Kidney (tissue), 22 donors: ENCODE measurements at places on chromosomes 12 and 14.

DNA sequence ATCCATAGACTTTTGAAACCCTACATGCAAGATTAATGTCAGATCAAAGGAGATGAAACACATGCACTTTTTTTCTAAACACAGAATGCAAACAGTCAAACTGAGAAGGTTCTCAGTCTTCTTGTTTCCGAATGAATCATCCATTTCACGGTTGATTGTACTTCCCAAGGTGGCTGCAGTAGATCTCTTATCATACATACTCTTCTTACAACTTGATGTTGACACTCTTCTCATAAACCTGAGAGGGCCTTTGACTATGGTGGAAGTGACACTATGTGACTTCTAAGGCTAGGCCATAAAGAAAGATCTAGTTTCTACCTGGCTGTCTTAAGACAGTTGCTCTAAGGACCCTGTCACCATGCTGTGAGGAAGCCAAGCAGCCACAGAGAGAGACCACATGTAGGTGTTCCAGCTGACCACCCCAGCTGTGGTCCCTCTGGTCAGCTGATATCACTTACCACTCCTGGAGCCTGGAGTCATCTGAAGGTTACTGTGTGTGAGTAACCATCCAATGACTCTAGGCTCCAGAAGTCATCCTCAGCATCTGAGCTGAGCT lies 67.2 kb upstream of the HMGA2 start:
- DNase-seq = no peak

GRCh38 chr14:31530136-31530535 lies 31.1 kb upstream of the NUBPL start:
- DNase-seq = no peak

DNA sequence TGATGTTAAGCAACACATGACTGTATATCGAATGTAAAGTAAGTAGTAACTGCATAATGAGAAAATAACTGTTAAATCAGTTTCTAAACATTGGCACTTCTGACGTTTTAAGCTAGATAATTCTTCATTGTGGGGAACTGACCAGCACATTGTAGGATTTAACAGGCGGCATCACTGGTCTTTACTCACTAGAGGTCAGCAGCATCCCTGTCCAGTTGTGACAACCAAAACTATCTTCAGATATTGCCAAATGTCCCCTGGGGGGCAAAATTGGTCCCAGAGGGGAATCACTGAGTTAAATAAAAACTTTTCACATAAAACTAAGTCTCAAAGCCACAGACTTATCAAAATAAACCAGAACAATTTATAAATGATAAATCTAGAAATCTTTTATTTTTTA lies 65.3 kb downstream of the BLTP3B start:
- DNase-seq = no peak

GRCh38 chr12:53459097-53459496 lies 7.2 kb downstream of the PCBP2 start:
- DNase-seq = no peak

- DNase-seq = no peak
These were observed 531.6 kb downstream of the VRK1 start for GRCh38 chr14:97328743-97329142.

GRCh38 chr12:2536724-2537123 lies 258.0 kb upstream of the FKBP4 start:
- DNase-seq = no peak

- DNase-seq = no peak
These were observed 18.3 kb downstream of the SLC25A47 start for GRCh38 chr14:100341301-100342031.

- DNase-seq = peak; percentile 62
These were observed 636.3 kb downstream of the DIO2 start for GRCh38 chr14:79575032-79575431.

GRCh38 chr12:84694116-84694515 lies 218.5 kb downstream of the SLC6A15 start:
- DNase-seq = no peak

DNA sequence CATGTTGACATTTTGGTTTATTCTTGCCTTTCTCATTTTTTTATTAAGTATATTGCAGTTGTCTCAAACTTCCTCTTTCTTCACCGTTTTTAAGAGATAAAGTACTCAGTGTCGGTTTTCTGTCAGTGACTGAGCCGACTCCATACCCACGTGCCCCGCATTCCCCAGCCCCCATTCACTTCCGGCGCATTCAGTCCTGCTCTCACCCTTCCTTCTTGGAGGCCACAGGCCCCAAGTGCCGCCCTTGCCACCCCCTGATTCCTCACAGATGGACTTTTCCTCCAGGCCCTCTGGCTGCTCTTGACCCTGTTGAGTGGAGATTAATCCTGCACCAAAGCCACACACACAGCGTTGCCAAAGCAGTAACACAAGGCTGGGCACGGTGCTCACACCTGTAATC lies 19.1 kb upstream of the DNAH10 start:
- DNase-seq = no peak

DNA sequence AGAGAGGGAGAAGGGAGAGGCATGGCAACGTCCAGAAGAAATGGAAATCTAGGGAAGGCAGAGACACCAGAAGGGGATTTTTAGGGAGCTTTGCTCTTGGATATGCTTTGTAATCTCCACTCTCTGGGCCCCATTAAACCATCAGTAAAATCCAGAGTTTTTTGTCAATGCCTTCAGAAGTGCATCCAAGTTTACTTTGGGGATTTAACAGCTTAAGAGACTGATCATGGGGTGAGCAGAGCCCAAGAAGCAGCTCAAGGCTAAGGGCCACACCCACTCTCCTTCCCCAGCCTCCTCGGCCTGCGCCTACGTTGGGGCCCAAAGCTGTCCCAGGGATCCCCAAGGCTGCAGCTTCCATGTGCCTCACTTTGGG lies 37.4 kb upstream of the WSCD2 start:
- no peak for DNase-seq

GRCh38 chr12:121218588-121219352 lies 8.8 kb downstream of the P2RX4 start:
- DNase-seq = no peak

DNA sequence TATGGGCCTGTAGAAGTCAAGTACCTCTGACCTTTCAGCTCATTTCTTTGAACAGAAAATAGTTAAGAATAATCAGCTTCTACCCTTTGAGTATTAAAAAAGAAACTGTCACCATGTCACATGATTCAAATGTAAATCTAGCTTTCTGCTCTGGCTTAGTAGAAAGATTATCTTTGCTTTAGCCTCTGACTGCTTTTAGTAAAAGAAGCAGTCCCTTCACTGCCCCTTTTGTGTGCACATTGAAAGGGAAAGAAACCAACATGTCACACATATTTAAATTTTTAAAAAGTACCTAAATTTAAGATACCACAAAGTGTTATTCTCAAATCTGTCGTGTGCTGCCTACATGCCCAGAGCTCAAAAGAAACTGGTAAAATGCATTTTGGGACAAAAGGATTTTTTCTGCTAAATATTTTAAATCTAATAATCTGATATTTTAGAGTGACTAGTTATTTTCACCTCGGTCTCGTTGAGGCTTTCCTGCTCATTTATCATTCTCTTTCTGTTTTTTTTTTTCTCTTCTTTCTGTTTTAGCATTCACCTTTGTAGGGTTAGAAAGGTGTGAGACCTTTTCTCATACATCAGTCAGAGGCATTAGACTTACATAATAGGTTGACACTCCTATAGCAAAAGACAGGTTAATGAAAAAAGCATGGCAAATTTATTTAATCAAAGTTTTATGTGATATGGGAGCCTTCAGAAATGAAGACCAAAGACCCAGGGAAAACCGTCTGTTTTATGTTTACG lies 41.3 kb downstream of the SLC16A7 start:
- no peak for DNase-seq

GRCh38 chr12:123763093-123763492 lies 992 bp downstream of the DNAH10 start:
- peak; percentile 8 for DNase-seq

DNA sequence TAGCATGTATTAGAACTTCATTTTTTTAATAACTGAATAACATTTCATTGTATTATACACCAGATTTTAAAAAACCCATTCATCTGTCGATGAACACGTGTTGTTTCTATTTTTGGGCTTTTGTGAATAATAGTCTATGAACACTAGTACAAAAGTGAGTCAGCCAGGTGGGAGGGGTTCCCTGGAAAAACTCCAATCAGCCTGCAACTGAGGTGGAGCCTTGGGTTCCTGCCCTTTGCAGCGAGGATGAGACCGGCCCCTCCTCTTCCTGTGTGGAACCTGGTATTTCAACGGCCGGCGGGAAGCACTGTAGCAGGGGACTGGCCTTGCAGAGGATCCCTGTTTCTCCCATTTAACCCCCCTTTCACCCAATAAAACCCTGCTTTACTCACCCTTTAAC lies 56.1 kb downstream of the LMNTD1 start:
- DNase-seq = no peak

DNA sequence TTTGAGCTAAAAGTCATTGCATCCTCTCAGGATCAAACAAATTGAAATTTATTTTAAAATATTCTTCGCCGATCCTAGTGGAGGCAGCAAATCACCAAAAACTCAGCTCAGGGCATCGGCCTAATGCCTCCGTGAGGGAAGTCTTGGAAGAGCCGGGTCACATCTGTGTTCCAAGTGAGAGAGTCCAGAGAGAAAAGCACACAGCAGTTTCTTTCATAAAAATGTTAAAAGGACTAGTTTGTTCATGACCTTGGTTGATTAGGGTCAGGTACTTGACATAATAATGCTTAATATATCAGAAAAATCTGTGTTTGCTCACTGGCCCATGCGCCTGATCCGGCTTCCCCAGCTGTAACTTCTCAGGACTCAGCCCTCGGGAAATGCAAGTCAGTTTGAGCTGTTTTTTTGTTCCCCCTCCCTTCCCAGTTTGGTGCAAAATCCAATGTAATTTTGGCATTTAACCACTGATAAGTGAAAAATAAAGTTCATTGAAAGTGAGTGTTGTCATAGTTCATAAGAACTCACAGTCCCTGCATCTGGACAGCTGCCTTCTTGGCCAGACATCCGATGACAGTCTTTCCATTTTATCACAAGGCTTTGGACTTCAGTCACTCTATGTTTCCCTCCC lies 161.7 kb downstream of the CAND1 start:
- peak; percentile 65 for DNase-seq

- no peak for DNase-seq
These were observed 113.6 kb upstream of the EEA1 start for GRCh38 chr12:93042684-93043083.

GRCh38 chr14:96299441-96299840 lies 43.4 kb downstream of the BDKRB1 start:
- no peak for DNase-seq

DNA sequence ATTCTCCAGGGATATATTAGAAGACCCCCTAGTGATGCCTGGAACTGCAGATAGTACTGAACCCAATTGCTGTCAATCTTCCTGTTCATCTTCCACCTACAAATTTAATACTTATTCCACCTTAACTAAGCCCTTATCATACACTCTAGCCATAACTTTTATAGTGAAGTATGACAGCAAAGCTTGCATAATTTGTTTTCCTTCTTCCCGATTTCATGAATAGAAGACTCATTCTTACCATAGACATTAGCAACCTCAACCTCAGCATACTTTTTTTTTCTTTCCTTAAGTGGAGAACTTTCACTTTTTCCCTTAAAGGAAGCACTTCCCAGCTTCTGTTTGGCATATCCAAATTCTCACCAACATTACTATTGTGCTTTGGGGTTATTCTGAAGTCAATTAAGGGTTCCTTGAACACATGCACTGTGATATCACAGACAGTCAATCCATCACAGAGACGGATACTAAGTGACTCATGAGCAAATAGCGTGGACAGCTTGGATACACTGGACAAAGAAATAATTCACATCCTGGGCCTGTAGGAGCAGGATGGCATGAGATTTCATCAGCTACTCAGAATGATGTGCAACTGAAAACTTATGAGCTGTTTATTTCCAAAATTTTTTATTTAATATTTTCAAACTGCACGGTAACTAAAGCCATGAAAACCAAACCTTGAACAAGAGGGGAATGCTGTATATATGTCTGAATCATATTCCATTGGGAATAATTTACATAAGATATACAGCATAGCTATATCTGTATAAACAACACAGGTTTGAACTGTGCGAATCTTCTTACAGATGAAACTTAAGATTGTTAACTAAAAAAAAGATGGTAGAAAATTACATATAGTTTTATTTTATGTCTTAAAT lies 63.9 kb downstream of the SYT1 start:
- DNase-seq = no peak

GRCh38 chr12:124862768-124863415 lies 772 bp downstream of the SCARB1 start:
- no peak for DNase-seq

DNA sequence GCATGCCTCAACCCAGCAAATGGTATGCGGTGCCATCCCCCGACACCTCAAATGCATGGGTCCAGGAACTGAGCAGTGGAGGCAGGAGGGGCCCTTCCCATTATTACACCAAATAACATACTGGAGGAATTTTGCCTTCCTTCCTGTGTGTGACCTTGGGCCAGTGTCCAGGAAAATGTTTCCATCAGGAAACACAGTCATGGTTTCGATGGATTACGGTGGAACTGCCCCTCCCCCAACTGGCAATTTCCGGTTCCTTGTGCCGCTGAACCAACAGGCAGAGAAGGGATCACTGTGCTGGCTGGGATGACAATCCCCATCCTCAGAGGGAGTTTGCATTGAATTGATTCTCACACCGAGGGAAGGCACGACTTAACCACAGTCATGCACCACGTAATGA lies 9.1 kb upstream of the CDC42BPB start:
- DNase-seq = no peak

DNA sequence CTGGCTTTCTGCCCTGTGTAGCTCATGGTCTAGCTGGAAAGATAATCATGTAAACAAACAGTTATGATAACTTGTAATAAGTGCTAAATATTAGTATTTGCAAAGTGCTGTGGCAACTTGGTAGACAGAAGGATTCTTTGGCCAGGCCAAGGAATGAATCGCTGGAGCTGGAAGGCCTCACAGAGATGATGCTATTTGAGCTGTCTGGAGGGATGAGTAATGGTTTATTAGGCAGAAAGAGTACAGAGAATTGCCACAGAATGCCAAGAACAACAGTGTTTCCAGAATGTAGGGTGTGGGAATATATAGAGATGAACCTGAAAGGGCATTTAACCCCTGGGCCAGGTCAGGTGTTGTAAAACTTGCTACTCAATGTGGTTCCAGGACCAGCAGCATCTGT lies 27.6 kb downstream of the OTX2 start:
- DNase-seq = no peak

- no peak for DNase-seq
These were observed 71.1 kb upstream of the SAV1 start for GRCh38 chr14:50739186-50739585.

GRCh38 chr14:56955745-56956144 lies 145.5 kb upstream of the OTX2 start:
- DNase-seq = no peak
